ENCODE measurements at places on chromosomes 6 and 20.

DNA sequence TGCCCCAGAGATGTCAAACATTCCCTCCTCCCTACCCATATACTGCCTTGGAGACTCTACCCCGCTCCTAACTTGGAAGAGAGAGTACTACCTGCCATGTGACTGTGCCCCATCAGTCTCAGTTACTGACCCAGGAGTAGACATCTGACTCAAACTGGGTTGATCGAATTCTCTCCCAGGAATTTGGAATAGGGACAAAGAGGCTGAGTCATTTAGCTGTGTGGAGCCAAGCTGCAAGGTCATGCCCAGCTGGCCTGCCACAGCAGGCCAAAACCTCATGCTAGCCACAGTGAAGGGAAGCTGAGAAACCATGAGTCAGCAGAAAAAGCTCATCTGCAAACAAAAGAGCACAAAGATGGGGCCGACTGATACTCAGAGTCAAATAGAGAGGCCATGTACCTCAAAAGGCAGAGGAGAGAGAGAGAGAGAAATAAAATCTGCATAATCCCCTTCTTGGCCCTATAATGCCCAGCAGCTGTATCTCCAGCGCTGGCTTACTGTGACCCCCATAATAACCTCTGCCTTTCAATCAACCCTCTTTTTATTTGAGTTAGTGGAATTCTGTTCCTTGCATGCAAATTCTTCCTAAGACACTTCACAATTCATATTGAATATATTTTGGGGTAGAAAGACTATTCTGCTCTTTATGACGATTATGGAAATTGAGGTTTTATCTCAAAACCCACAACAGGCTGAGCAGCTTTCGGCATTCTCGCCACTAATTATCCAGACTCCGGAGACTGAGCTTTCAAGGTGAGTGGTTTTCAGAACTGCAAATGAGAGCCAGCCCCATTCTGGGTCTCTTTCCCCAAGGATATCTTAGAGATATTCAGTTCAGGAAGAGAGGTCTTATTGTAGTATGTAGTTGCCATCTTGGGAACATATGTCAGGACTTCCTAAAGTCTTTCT lies 21.4 kb upstream of the AKIRIN2 start:
- DNase-seq = no peak

GRCh38 chr6:33875696-33876095 lies 71.9 kb upstream of the MLN start:
- DNase-seq = no peak

GRCh38 chr20:61923371-61924166 lies 142.1 kb downstream of the TAF4 start:
- no peak for DNase-seq

- DNase-seq = no peak
These were observed 553.9 kb upstream of the POU3F2 start for GRCh38 chr6:98280492-98280891.

DNA sequence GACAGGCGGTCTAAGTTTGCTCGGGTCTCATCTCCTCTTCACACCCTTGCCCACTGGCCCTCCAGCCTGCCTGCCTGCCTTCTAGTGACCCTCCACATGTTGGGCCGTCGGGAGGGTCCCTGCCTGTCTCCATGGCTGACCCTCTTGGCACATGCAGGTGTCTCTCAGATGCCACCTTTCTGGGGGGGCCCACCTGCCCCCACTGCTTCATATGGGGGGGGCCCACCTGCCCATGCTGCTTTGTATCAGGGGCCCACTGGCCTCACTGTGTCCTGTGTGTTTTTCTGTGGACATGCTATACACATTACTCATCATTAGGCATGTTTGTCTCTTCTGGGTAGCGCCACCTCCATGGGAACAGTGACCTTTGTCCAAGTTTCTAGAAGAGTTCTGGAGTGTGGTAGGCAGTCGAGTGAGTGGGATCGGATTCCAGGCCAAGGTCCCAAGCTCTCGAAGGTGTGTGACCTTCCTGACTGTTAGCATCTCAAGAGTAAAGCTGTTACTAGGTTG lies 40.4 kb upstream of the KIF25 start:
- no peak for DNase-seq

DNA sequence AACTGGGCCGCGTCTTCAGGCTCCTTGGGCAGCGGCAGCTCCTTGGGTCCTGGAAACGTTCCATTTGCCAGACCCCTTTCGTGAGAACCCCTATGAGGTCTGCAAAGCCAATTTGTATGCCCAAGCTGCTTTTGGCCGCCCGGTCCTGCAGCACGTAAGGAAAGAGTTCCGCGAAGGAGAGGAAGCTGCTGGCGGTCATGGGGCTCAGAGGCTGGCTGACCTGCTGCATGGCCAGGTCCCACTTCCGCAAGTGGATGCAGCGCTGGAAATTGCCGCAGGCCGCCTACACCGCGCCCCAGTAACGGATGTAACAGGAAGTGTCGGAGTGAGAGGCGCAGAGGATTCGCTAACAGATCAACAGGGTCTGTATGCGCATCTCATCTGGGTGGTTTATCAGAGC lies 18.8 kb downstream of the RFPL4B start:
- DNase-seq = no peak

DNA sequence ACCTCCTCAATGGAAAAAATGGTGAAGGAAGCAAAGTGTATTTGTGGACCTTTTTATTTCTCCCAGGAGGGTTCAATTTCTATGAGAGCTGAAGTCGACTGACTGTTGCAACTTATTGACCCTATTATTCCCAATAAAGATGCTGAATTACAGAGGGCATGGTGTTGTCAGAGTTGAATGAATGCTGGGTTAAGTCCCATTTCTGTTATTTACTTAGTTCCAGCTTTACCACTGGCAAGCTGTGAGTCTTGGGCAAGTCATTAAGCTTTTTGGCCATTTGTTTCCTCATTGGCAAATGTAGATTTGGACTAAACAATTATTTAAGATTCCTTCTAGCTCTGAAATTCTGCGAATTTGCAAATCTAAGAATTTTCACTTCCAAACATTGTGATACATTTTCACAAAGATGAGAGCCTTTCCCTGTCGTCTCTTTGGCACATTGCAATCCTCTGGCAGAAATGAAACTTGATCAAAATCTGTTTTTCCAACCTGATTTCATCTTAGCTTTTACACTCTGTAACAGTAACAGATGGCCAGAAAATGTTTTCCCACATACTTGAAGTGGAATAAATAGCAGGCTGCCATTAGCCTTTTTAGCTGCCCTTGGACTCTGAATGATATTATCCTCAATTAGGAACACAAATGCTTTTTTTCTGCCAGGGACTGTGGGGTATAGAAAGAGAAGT lies 21.3 kb downstream of the BLTP3A start:
- no peak for DNase-seq

DNA sequence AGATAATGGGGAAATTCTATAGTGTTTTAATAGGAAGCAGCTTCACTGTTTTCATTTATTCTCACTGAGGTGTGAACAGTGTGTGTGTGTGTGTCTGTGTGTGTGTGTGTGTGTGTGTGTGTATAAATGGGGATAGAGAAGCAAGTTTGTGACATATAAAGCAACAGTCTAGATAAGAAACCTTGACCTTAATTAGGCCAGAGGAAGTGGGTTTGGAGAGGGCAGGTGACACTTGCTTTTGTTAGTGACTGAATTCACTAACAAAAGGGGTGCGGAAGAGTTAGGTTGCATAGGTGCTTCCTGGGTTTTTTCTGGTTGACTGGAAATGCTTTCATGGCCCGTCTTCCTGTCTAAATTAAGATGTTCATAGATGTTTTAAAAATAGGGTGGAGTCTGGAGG lies 515.7 kb upstream of the FLRT3 start:
- no peak for DNase-seq

DNA sequence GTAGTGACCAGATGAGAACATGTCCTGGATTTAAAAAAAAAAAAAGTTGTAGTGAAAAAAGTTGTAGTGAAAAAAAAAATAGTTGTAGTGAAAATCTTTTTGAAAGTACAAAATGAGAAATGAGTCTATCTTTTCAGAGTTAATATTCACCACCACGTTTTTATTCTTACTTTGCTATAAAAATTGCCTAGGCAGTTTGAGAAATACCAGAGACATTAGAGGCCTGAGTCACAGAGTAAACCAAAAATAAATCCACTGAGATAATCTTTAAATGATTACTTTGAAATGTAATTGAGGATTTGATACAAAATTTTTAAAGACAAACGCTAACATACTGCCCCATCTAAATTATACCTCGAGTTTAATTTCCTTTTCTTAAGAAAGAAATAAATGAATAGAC lies 101.2 kb upstream of the TIAM2 start:
- DNase-seq = no peak

GRCh38 chr6:89794324-89794723 lies 25.3 kb downstream of the MDN1 start:
- no peak for DNase-seq

- DNase-seq = no peak
These were observed 243.5 kb downstream of the TMEM242 start for GRCh38 chr6:157079771-157080170.

GRCh38 chr6:143542888-143543287 lies 31.4 kb upstream of the FUCA2 start:
- no peak for DNase-seq

- DNase-seq = peak; percentile 30
These were observed 25.8 kb downstream of the BHLHE23 start for GRCh38 chr20:62980970-62981369.

GRCh38 chr20:24838546-24839535 lies 110.2 kb upstream of the CST7 start:
- DNase-seq = no peak

- no peak for DNase-seq
These were observed 90.7 kb downstream of the PLG start for GRCh38 chr6:160792708-160793107.

DNA sequence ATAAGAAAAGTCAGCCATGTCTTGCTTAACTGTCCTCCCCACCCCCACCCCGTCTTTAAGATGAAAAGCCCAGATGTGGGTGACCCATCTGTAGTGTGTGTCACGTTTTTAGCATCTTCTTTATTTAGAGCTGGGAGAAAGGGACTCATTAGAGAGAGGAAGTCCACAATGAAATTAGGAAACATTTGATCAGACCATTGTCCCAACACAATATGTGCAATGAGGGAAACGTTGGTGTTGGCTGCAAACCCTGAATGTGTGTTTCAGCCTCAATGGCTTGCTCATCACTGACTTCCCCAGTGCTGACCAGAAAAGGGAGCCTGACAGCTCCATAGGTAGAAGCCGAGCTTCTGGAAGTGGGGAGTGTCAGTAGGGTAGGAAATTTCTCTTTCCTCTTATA lies 475.7 kb downstream of the CD83 start:
- no peak for DNase-seq

DNA sequence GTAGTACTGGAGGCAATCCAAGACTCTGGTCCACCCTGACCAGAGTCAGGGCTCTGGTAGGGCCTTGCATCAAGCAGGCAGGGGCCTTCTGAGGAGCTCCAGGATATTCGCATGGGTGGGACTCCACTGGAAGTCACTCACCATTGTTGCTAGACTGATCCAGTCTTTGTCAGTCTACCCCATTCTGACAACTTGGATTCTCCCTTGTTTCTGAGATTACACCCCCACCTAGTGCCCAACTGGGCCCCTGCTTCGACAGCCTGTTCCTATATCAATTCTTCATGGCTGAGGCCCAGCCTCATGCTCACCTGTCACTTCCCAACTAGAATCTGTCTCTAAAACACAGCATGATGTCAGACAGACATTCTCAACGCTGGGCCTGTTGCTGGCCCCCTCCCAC lies 5.2 kb downstream of the SLC35D3 start:
- DNase-seq = peak; percentile 46

GRCh38 chr20:57653910-57654309 lies 33.7 kb upstream of the ZBP1 start:
- no peak for DNase-seq

GRCh38 chr20:46176739-46177378 lies 58.7 kb downstream of the CD40 start:
- DNase-seq = no peak

GRCh38 chr20:19658137-19658536 lies 99.9 kb upstream of the RIN2 start:
- DNase-seq = no peak

GRCh38 chr6:118103381-118104146 lies 196.5 kb downstream of the SLC35F1 start:
- no peak for DNase-seq

DNA sequence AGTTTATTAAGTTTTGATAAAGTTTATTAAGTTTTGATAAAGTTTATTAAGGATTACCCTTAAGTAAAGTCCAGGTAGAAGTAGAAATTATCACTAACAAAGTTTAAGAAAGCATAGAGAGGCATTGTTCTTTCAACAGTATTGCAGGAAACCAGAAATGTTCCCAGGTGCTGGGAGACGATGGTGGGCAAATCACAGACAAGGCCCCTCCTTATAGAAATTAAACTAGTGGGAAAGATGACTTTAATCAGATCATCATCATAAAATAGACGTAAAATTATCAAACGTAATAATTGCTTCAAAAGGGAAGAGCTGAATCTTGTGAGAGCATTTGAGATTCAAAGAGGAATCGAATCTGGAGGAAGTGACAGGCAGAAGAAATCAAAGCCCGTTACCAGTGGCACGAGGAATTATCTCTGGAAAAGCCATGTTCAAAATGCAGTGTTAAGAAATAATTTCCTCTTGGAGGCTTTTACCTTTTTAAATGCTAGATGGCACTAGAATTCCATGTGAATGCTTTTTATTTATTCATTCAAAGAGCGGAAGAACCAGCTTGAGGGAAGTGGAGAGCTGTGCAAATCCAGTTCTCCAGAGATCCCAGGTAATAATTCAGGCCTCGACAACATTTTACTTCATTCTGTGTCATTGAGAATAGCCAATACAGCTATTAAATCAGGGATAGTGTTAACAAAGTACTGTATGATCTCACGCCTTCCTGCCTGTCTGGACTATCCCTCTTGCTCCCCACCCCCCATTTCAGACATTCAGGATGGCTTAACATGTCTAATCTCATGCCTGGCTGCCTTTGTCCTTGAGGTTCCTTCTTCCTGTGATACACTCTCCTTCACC lies 1.0 kb upstream of the APMAP start:
- DNase-seq = no peak

DNA sequence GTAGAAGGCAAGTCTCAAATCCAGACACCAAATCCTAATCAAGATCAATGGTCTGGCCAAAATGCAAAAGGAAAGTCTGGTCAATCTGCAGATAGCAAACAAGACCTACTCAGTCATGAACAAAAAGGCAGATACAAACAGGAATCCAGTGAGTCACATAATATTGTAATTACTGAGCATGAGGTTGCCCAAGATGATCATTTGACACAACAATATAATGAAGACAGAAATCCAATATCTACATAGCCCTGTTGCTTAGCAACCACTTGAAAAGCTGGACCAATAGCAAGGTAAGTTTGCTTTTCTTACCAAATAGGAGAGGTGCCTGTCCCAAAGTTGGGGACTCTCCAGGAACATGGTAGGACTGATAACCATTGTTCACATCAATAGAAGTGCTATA lies 2.0 kb downstream of the SEMG2 start:
- no peak for DNase-seq

- DNase-seq = no peak
These were observed 15.5 kb upstream of the NPEPL1 start for GRCh38 chr20:58677079-58677604.

DNA sequence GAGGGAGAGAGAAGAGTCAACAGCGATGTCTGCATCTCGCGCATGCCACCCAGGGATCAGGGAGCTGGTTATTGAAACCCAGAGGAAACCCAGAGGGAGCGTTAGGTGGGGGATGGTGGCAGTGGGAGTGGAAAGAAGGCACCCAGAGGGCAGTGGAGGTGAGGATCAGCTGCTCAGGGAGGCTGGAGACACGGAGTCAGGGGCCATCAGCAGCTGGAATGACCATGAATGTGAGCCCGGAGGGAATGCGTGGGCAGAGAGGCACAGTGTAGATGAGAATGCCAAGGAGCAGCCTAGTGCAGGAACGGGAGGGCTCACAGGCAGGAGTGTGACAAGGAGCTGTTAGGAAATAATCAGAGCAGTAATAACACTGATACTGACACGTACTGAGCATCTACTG lies 36.2 kb downstream of the RSPO4 start:
- DNase-seq = no peak
